Activated CD4-positive, alpha-beta T cell treated with anti-CD3 and anti-CD28 coated beads, Interleukin-2, amount 10 ng/mL, durations not matched to agents 24 days and 14 days (primary cell): ENCODE measurements at places on chromosomes 13 and 19. TPM values are rescaled to one million over a fixed set of nuclear protein-coding genes. Genes with fewer than 3 reads are reported as not detected.

GRCh38 chr19:47152632-47153031 is 22.0 kb downstream of the SAE1 start:
- DNase-seq, result no peak

DNA sequence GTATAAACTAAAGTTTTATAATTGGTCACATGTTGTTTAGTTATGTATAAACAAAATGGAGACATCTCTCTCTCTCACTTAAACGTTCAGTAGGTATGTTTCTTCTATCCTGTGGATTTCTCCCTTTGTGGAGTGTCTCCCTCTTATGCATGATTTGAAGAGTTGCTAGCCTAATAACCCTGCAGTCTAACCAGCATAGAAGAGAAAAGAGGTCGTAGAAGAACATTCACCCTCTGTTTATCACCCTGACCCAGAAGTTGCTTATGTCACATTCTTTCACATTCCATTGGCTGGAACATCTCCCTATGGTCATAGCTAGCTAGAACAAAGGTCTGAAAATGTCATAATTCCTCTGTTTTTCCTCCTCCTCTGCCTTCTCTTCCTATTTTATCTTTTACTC is 176.8 kb upstream of the PCDH20 start:
- no peak for DNase-seq

GRCh38 chr13:34458756-34459715 is 483.0 kb upstream of the NBEA start:
- DNase-seq, result no peak

DNA sequence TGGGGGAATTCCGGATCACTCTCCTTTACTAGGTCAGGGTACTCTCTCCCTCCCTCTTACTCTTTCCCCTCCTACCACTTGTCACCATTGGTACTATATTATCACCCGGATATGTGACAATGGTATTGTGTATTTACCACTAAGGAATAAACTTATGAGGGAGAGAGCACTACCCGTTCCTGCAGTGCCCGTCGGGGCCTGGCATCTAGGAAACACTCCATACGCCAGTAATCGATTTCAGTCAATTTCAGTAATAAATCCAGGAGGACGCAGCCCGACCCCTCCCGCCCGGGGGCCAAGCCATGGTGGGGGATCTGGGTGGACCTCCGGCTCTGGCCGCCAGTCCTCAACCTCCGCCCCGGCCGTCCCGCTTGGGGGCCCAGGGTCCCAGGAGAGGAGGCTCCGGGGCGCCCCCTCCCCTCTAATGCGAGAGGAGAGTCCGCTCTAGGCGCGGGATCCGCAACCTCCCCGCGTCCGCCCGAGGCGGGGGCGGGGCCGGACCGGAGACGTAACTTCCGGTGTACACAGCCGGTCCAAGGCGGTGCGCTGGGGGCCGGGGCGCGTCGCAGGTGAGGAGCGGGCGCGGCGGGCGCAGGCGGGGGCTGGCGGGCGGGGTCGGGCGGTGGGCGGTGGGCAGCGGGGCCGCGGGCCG is at the start of gene GARRE1:
TSS of gene GARRE1 (plus strand) at position 509 of the 652 bp plus-strand sequence. CDS start 45,920 bp downstream, outside the sequence.
- peak; percentile 97 for DNase-seq

DNA sequence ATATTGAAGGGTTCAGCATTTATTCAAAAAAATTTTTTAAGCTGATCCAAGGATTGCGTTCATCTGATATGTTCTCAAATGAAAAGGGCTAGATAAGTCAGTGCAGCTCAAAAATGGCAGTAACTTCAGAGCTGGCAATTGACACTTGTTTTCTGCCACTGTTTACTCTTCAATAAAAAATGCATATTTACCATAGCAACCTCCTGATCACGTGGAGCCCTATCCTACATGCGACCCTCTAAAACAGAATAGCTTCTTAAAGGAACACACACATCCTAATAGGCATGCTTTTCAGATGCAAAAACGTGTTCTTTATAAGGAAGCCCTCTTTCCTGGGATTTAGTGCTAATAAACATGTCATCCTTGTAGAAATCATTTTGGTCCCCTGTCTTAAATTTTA is 150.2 kb downstream of the ZNF536 start:
- DNase-seq, result no peak

PHLDB3 gene
- total RNA-seq, result 26.3 and 26.7 TPM in 2 replicates
